ENCODE measurements at places on chromosomes 1 and 21.

- no peak for DNase-seq
These were observed 49.2 kb downstream of the COQ8A start for GRCh38 chr1:226989085-226989920.

DNA sequence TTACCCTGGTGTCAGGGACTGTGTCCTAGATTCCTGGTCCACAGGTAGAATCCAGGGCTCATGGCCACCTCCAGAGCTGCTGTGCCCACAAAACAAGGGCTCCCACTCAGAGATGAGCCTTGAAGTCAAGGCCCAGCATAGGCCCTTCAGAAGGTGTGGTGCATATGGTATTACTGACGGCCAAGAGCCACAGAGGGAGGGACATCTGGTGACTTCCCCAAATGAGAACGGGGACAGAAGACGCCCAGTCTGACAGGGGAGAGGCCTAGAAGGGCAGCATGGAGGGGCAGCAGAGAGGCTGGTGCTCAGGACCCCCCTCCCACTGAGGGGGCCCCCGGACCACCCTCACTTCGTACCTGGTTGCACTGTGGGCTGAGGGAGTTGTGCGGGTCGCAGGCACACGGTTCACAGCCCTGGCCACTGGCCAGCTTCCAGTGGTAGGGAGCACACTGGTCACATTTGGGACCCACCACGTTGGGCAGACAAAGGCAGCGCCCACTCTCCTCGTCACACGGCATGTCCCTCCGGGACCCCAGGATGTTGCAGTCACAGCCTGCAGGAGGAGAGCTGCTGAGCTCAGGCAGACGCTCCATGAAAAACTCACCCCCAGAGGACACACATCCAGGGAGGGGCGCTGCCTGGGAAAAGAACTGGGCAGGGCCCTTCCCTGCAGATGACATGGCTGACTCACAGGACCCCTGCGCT lies 25.0 kb downstream of the LAMB3 start:
- DNase-seq, result no peak

DNA sequence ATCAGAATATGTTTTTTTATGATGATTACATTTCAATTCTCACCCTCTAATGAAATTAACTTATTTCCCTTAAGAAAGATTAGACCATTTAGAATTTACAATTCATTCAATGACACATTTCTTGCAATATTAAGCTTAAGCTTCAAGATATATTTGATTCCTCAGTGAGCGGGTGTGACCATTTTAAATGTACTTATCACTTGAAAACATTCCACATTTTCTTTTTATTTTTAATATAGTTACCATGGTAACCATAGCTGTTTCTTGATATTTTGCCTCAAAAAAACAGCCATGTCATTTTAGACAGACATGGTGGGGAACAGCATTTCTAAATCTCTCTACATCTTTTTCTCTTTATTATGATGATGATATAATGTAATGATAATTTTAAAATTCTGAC lies 1029.0 kb upstream of the B3GALT2 start:
- no peak for DNase-seq

- no peak for DNase-seq
These were observed 8.4 kb upstream of the UBE2U start for GRCh38 chr1:64195081-64195395.

DNA sequence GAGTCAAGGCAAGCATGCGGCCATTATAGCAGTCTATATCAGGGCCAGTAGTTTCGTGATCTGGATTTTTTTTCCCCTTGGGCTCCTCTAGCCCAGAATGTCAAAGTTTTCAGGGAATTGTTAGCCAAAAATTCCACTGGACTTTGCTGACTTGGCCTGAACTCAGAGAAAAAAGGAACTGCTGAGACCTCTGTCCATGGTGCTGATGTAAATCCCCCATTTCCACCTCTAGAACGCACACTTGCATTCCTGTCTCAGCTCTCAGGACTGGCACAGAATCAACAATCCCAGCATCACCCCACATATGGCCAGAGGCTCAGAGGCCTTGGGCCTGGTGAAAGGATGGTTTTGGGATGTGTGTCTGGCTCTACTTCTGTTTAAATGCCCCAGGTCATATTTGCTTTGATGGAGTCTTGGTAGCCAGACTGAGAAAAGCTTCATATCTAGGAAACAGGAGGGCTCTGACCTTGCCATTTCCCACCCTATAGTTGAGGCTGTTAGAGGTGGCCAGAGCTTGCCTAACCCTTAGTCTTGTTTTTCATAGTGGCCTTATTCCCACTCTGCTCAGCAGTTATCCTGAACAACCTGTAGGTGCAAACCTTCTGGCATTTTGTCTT lies 16.9 kb upstream of the EFCAB14 start:
- no peak for DNase-seq

- DNase-seq, result no peak
These were observed 69.9 kb downstream of the TMEM53 start for GRCh38 chr1:44604157-44604955.

- DNase-seq, result peak; percentile 45
These were observed 9.8 kb upstream of the GJA8 start for GRCh38 chr1:147892731-147893214.

GRCh38 chr1:211114446-211114845 lies 19.5 kb downstream of the KCNH1 start:
- no peak for DNase-seq

Data from activated CD8-positive, alpha-beta memory T cell treated with anti-CD3 and anti-CD28 coated beads, Interleukin-2, amount 10 ng/mL, durations not matched to agents 7 days and 5 days (primary cell).